ENCODE measurements at places on chromosomes 2 and 18.

DNA sequence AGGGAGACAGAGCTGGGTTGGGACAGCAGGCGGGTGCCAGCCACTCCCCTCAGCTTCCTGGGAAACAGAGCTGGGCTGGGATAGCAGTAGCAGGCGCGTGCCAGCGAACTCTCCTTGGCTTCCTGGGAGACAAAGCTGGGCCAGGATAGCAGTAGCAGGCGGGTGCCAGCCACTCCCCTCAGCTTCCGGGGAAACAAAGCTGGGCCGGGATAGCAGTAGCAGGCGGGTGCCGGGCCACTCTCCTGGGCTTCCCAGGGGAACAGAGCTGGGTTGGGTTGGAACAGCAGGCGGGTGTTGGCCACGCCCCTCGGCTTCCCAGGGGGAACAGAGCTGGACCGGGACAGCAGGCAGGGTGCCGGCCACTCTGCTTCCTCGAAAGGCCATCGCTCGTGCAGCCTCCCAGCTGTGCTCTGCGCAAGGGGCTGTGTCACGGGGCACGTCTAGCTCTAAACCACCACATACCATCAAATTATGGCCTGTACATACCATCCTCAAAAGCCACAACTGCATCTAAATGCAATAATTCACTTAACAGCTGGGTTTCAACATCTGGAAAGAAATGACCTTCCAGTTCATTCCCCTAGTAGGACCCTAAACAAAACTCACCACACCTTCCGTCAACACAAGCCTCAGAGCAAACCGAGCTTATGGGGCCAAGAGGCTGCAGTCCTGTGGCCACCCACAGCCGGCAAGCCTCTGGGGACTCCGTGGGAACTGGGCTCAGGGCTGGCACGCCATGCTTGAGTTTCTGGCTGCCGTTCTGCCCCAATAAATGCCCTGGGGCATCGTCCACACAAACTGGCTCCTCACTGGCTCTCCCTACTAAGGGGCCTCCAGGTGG, 228.3 kb downstream of the TWIST2 start:
- DNase-seq, result no peak

DNA sequence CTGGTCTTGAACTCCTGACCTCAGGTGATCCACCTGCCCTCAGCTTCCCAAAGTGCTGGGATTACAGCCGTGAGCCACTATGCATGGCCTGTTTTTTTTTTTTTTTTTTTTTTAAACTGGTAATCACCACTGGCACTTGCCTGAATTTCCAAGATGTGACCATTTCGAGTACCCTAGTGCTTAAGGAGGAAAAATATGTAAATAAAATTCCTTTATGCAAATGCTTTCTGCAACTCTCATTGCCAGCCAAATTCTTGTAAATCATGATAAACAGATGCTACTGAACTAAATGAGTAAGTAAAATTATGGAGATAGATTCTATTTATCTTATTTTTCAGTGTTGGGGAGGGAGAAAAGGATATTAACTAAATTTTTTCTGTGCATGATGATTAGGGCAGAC, 18.6 kb downstream of the CDCA7 start:
- DNase-seq, result no peak

GRCh38 chr2:110834134-110834827, 101.9 kb downstream of the ACOXL start:
- DNase-seq, result no peak

DNA sequence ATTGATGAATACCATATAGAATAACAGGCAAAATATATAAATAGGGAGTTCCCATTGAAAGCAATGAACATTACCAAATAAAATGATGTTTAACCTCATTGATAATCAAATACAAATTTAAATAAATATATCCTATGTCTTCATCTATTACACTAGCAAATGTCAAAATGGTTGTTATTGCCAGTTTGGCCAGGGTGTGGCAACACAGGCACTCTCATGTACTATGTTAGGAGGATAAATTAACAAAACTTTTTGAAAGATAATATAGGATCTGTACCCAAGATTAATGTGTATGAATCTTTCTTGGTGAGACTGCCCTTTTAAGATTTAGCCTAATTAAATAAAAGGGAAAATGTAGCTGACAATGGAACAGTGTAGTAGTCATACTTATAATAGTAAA, 659.3 kb downstream of the ERBB4 start:
- no peak for DNase-seq

DNA sequence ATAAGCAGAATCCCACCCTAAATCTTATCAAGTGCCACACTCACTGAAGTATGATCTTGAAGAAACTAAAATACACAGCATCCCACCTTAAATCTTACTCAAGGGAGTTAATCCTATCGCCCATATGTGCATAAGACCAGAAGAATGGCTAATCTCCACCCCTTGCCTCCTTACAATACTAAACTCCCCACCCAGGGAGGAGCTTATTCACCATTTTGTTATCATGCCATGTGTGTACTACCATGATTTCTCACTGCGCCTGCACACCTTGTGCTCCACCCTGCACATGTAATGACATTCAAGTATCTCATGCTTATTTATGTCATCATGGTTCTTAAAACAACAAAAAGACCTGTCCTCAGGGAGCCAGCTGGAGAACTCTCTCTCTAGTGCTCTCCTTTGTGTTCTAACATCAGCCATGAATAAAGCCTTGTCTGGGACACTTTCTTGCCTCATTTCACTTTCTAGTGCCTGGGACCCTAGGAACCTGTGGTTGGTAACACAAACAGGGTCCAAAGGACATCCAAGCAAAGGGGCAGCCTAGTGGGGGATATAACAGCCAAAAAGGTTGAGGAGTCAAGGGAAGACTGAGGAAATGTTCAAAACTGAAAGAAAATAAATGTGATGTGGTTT, 87.4 kb downstream of the SLC66A3 start:
- DNase-seq, result no peak

DNA sequence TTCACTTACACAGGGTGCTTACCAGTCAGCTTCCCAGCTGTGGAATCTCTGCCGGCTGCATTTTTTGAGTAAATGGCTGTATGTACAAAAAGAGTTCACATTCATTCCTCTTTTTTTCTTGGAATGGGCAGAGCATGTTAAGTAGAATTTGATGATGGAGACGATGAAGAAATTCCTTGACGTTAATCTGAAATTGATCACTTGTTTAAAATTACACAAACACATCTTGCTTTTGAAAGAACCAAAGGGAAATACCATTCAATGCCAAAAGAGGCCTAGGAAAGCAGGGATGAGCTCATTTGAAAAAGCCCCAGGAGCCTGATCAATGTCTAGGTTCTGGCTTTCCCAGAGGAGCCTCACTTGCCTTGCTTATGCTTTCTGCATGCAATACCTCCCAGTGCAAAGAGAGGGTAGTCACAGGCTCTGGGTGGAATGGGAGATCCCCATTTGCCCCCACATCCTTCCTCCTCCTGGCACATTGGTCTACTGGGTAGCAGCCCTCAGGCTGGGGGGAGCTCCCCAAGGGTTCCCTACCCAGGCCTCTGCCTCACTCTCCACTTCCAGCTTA, 12.3 kb upstream of the SMAD7 start:
- DNase-seq, result no peak

DNA sequence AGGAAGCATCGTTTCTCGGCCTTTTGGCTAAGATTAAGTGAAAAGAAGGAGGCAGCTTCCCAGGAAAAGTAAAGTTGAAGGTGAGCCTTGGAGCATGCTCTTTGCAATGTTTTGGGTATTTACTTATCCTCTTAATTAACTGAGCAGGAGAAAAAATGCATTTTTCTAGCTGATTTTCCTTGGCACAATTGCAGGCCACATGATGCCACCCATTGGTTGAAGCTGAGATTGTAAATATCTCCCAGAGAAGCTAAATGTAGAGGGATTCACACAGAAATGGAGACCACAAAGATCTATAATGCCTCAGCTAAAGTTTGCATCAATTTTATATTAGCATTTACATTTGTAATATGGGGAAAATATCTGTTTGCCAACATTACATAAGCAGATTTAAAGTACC, 294.1 kb downstream of the KCNS3 start:
- DNase-seq, result no peak

DNA sequence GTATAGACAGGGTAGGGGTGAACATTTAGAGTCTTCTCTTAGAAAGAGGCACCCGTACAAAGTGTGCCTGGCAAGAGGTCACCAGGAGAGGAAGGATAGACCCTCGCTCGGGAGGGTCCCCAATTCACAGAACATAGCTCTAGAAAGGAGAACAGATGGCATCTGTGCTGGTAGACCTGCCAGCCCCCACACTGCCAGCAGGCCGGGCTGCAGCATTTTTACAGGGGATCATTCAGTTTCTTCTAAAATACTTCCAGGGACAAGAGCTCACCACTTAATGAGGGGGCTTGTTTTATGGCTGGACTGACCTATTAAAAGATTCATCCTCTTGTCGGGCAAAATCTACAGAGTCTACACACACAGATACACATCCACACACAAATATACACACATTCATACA, 149.9 kb downstream of the SEPTIN10 start:
- no peak for DNase-seq

DNA sequence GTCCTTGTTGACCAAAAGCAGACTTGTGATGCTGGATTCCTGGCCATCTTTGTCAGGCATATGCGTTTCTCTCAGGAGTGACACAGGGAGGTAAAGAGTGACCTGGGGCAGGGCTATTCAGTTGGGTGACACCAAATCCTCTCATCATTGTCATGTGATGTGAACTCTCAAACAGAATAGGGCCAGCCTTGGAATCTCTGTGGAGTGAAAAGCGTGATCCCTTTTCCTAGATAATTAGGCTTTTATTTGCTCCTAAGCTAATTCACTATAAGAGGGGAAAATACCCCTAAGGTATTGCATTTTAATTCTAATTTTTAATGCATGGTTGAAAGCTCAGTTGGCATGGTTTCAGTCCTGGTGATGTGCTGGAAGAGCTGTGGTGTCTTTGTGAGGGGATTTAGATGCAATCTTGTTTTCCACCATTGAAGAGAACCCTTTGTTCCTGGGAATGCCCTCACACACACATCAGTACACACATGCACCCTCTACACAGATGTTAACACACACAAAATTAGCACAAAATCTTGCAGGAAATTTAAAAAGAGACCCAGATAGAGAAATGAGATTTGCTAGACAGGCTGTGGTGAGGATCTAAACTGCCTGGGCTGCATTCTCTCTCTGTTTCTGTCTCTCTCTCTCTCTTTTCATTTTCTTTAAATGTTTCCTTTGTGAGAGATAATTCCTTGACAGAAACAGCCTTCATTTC, 349.9 kb downstream of the TSN start:
- DNase-seq, result no peak

GRCh38 chr2:144458541-144458940, 61.4 kb downstream of the ZEB2 start:
- no peak for DNase-seq

- DNase-seq, result no peak
Measured at GRCh38 chr2:101972621-101973434, 18.9 kb upstream of the IL1R2 start.

GRCh38 chr2:165239230-165239629, at the start of gene SCN2A:
Gene SCN2A (plus strand): TSS chr2:165239414. CDS start chr2:165295824, 56,410 bp downstream.
- DNase-seq, result no peak

- no peak for DNase-seq
Measured at GRCh38 chr2:56133441-56133840, 50.3 kb upstream of the CCDC85A start.

GRCh38 chr2:24888177-24888576, 31.9 kb downstream of the ADCY3 start:
- no peak for DNase-seq

- no peak for DNase-seq
Measured at GRCh38 chr2:205193836-205194228, 488.5 kb upstream of the NRP2 start.

- no peak for DNase-seq
Measured at GRCh38 chr2:20357638-20358389, 7.2 kb upstream of the PUM2 start.

- no peak for DNase-seq
Measured at GRCh38 chr2:79373358-79374130, 139.3 kb upstream of the CTNNA2 start.

DNA sequence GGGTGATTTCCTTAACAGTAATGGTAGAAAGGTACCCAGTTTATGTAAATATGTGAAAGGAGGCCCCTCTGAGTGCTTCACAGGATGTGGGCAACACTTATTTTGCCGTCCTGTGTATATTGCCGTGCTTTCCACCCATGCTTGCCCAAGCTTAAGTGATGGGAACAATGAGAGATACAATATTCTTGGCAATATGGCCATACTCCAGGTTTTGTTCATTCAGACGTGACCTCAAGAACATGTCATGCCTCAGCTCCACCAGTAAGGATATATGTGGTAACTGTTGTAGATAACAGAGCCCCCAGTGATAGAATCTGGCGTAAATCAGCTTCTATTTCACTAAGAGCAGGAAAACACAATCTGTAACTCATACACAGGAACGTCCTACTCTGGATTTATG, 318.7 kb downstream of the PTPRM start:
- no peak for DNase-seq

- no peak for DNase-seq
Measured at GRCh38 chr18:47265197-47265596, 13.7 kb upstream of the SKOR2 start.

DNA sequence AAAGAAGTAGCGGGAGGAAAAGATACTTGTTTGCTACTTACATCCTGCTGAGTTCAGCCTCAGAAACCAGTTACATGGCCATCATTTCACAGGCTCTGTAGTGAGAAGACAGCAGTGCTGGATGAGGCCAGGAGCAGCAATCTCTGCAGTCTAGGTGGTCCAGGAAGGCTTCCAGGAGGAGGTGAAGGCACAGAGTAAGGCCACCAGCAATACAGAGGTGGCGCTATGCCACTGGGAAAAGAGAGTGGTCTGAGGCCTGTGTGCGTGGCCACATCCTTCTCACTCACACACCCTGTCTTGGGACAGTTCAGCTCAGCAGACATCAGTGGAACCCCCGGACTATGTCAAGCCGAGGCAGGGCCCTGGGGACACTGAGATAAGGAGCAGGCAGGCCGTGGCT, 162.7 kb downstream of the KLHL29 start:
- DNase-seq, result no peak

- DNase-seq, result no peak
Measured at GRCh38 chr2:71190656-71191569, 36.0 kb downstream of the PAIP2B start.

DNA sequence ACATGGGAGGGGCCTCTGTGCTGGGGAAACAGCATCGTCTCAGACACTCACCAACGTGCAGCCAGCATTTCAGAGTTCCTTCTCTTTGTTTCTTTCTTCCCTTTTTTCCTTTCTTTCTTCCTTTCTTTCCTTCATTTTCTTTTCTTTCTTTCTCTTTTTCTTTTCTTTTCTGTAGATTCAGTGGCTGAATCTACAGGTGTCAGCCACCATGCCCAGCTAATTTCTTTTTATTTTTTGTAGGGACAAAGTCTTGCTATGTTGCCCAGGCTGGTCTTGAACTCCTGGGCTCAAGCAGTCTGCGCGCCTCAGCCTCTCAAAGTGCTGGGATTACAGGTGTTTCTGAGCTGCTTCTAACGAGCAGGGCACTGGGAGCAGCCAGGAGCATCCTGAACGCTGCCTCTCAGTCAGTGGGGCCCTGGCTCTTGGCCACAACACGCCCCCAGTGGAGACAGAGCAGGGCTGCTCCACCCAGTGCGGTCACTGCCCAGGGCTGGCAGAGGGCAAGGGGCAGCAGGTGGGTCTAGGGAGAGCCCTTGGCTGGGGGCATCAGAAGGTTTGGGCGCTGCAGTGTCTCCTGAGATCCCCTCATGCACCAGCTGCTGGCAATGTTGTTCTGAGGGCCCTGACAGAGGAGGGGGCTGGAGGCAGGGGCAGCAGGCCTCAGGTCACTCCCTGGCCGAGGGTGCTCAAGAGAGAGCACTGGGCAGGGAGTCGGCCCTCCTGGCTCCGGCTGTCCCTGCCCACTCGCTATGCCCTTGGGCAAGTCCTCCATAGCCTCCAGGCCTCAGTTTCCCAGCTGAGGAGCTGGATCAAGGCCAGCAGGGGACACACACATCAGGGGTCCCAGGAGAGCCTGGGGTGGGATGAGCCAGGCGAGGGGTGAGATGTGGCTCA, 4.7 kb upstream of the KLHL30 start:
- no peak for DNase-seq
